ENCODE measurements at places on chromosomes 2 and 18.

DNA sequence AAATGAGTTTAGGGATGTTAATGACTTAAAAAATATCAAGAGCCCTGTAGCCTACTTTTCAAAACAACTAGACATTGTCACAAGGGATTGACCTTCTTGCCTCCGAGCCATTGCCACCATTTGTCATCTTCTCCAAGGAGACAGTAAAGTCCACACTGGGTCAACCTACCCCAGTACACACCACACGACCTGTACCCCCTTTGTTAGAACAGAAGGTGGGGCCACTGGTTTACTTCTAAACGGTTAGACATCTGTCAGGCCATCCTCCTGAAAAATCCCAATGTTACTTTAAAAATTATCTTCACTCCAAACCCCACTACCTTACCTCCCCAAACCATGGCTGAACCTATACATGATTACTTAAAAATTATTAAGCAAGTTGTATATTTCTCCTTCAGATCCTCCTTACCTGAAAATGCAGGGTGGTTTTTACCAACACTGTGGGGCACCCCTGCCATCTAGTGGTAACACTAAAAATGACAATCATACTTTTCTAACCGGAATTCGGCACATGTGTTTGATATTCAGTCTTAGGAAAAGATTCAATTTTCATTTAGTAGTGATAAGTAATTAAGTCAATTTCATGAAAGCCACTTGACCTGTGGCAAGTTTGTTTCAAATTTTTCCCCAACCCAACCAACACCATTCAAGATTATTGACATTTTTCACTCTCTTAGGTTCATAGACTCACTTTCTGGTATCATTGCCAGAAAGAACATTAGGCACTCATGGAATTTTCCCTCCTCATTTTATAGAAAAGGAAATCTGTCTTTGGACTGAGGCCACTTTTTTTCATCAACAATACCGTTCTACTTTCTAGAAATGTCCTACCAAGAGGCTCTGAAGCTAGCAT lies 265.3 kb upstream of the PKDCC start:
- no peak for DNase-seq

DNA sequence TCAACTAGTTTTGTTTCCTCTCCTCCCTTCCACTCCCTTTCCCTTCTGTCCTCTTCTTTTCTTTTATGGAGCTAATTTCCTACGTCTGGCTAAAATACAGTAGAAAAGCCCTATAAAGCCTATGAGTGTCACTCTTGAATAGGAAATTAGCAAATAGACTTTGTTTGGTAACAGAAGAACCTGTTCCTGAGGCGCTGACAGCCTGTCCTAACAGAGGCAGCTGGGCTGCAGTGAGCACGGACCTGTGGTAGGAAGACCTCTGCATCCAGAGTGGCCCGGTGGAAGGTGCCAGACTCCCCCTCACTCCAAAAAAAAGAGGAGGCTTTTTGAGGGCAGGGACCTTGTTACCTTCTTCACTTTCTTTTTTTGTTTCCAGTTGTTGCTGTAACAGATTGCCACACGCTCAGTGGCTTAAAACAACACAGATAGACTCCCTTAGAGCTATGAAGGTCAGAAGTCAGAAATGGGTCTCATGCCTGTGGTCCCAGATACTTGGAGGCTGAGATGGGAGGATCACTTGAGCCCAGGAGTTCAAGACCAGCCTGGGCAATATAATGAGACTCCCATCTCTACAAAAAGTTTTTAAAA lies 81.2 kb upstream of the TXNDC2 start:
- DNase-seq = no peak

GRCh38 chr2:54631755-54632154 lies 91.7 kb upstream of the EML6 start:
- no peak for DNase-seq

GRCh38 chr2:9539531-9539930 lies 16.1 kb downstream of the ADAM17 start:
- no peak for DNase-seq

- DNase-seq = no peak
These were observed 252.4 kb downstream of the EIPR1 start for GRCh38 chr2:3125001-3125760.

DNA sequence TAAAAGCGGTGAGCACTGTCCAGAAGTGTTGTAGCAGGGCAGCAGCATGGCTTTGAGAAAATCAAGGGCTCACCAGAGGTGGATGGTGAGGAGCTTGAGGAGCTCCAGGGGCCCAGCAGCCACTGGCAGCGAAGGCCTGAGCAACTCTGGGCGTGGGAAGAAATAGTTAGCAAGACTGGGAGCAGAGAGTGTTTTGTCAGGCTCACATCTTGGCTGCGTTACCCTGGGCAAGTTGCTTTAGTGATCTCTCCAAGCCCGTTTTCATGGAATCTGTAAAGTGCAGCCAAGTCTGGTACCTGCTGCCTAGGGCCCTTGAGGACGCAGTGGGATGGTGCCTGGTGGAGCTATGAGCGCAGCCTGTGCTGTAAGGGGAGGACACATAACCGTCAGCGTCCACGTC lies 78.3 kb downstream of the SH3BP4 start:
- no peak for DNase-seq

GRCh38 chr2:72128843-72129227 lies 18.8 kb downstream of the CYP26B1 start:
- no peak for DNase-seq

DNA sequence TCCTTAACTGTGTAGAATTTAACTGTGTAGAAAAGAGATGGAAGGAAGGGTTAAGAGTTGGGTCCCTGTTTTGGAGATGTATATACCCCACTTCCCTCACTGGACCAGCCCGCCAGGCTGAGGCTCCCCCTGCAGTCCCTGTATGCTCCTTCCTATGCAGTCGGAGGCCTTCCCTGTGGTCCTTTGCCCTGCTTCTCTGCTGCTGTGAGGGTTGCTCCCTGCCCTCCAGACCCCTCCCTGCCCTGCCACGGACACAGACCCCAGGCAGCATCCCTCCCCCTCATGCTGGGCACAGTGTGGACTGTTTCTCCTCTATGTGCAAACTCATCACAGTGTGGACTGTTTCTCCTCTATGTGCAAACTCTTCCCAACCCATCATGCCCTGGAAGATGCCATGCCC lies 88.7 kb downstream of the TGOLN2 start:
- DNase-seq = no peak

GRCh38 chr2:31297751-31298150 lies 63.8 kb downstream of the EHD3 start:
- DNase-seq = no peak

- no peak for DNase-seq
These were observed 56.1 kb downstream of the HNRNPLL start for GRCh38 chr2:38546585-38546984.

DNA sequence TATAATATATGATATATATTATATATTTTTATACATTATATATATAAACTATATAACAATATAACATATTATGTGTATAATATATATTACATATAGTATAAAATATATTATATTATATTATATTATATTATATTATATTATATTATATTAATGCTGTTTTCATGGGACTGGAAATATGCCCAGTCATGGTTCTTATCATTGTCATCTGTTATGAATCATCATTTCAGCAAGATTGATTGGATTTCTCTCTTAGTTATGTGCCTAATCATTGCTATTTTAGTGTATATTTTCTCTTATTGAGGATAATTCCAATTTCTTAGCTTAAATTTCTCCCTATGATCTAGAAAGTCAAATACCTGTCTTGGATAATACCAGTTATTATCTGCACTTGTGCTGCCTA lies 617.8 kb downstream of the TRIB2 start:
- DNase-seq = no peak

DNA sequence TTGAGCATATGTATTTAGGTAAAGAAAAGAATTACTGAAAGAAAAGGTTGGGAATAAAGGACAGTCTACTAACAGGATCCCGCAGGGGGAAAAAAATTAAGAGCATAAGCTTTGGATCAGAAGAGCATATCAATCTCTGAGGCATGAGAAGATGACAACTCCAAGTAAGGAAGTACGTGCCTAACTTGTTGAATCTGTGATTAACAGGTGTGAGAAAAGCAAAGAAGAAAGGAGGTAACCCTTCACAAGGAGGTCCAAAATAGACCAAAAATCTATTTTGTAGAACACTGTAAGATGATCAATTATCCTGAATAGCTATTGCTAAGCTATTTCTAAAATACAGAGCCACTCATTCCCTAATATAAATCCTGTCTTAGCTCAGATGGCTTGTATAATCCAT lies 32.8 kb downstream of the TRIP12 start:
- DNase-seq = no peak

DNA sequence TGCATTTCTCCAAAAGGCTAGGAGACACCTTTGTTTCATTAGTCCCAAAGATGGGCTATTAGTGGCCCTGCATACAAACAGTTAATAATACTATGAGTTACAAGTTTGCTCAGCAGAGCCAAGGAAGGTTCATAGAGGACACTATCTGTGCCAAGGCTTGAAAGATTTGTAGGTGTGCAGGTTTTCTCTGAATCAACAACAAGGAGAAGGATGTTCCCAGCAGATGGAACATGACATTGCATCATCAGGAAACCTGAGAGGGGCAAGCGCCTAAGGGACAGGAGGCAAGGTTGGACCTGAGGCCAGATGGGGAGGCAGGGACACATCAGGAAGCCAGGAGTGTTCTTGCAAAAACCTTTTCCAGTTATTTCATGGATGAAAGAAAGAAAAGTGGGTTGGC lies 35.4 kb upstream of the STK17B start:
- DNase-seq = no peak

DNA sequence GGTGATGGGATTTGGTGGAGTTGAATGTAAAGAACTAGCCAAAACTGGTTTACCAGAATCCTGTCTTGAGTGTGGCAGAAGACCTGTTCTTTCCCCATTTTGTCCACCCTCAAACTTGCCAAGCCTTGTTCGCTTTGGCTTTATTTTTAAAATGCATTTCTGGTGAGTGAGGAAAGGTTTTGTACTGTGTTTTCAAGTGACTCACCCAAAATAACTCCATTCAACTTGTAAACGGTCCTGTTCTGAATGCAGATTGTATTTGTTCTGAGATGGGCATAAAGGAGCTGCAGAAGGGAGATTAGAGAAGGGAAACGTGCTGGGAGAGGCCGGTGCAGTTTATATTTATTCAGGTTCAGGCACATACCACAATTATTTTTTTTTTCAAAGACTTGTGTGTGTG lies 5.3 kb upstream of the ITPRID2 start:
- DNase-seq = no peak

GRCh38 chr2:133157141-133157540 lies 411.1 kb downstream of the NCKAP5 start:
- DNase-seq = no peak

- no peak for DNase-seq
These were observed 224.1 kb downstream of the PAX3 start for GRCh38 chr2:222074674-222075073.

DNA sequence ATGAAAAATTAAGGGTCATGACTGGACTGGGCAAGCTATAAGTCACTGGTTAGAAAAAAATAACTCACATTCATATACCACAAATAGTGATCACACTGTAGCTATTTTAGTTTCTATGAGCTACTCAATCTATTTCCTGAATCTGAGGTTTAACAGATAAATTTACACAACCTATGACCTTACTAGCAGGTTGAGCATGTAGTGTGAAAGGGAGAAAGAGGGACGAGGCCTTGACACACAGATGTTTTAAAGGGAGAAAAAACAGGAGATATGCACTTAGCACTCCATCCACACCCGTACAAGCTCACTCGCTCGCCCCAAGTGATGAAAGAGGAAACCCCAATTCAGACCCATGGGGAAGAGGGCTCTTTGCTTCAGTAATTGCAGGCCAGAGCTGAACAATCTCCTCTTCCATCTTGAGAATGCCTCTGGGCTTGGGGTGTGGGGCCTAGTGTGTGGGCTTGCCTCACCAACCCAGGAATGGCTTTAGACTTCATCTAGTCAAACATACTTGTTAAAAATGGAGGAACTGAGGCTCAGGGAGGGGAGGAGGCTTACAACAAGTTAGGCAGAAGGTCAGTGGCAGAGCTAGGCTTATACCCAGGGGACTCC lies 10.7 kb downstream of the CYRIA start:
- DNase-seq = no peak

GRCh38 chr2:18552351-18553077 lies 7.9 kb downstream of the RDH14 start:
- no peak for DNase-seq

DNA sequence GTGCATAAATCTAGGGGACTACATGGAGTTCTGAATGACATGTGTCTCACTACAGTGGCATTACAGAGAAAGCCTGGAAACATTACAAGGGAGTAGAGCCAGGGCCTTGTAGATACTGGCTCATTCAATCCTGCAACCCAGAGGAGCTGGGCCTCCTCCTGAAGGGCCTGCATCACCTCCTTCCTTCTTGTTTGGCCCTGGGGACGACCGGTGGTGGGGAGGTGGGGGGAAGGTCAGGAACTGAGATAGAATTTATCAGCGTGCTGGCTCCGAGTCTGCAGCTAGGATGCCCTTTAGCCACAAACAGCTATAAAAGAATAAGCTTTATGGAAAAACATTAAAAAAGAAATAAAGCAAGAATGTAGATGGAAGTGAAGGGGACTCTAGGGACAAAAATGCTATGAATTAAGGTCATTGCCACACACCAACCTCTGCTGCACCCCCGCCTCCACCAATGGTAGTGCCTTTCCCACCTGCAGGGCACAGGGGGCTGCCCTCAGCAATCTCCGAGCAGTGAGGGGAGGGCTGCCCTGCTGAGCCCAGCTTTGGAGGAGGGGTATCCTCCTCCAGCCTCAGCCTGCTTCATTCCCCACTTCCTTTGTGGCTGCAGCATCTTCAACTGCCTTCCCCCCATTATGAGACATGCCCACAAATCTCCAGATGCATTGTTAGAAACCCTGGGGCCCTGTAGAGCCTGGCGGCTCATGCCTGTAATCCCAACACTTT lies 149.0 kb downstream of the MSH2 start:
- no peak for DNase-seq

DNA sequence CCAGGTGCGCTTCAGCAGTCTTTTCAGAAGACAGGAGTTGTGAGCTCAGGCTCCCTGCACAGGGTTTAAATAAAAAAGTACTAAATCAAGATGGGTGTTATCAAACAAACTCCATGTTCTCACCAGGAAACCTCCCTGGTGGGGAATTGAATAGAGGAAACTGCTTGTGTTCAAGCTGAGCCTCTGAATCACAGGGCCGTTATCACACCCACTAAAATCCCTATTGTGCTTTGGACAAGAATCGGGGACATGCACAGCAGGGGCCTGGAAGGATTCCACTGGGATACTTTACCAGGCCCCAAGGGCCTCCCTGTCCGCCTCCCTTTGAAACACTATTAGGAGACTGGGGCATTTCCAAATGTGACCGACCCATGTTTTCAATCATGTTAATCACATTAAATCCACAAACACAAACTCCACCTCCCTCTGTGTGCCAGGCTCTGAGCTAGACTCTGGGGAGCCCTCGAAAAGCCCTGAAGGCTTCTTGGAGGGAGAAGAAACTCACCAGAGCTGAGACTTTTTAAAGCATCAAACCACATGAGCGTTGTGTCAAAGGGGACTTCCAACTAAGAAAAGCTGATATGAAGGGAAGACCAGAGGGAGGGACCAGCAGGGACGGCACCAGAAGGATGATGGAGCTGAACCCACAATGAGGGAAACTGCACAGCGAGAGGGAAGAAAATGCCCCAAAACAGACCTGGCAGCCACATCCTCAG lies 458.7 kb upstream of the ID2 start:
- no peak for DNase-seq

All from HuH-7.5 (cell line).